ENCODE measurements at places on chromosomes 4 and X.

DNA sequence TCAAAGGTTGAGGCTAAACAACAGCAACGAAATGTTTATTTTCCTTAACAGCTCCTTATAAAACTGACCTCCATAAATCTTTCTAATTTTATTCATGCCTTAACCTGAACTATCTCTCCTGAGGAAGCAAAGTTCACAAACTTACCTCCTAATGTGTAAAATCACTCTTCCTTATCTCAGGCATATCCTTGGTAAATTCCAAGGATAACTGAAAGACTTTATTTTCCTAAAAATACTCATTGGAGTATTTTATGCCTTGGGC, 197.4 kb downstream of the NWD2 start:
- no peak for DNase-seq

- DNase-seq = no peak
Measured at GRCh38 chr4:26289401-26289800, 31.4 kb upstream of the RBPJ start.

DNA sequence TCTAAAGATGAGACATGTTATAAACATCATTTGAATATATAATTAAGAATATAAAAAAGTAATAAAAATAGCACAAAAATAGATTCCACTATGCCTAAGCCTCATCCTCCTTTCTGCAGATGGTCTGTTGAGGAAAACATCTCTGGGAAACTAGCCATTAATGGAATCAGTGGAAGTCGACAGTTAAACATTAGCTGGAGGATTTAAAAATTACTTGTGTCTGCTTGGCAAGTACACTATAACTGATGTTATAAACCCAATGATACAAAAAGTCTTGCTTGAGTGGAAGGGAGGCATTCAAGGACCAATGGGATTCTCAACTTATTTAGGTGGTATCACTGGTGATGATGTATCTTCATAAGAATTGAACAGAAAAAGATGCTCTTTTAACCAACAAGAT, 1598.3 kb downstream of the PCDH18 start:
- no peak for DNase-seq

- DNase-seq = no peak
Measured at GRCh38 chrX:49308604-49309269, 5.3 kb downstream of the GAGE10 start.

GRCh38 chrX:136397001-136397400, 90.7 kb upstream of the BRS3 start:
- no peak for DNase-seq

DNA sequence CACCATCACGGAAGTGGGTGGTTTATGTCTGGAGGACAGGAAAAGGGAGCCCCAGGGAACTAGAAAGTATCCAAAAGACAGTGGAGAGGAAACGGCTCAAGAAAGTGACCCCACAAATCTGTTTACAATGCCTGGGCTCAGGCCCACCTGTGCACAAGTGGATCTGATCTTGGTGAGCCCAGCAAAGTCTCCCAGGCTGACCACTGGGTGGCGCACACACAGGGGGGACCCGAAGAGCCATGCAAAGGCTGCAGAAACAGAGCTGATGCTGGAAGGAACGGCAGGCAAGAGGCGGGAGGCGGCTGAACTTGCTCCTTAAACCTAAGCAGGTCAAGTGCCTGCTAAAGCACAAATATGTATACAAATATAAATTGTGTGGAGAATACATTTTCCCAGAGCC, 9.6 kb downstream of the HAUS7 start:
- DNase-seq = no peak

DNA sequence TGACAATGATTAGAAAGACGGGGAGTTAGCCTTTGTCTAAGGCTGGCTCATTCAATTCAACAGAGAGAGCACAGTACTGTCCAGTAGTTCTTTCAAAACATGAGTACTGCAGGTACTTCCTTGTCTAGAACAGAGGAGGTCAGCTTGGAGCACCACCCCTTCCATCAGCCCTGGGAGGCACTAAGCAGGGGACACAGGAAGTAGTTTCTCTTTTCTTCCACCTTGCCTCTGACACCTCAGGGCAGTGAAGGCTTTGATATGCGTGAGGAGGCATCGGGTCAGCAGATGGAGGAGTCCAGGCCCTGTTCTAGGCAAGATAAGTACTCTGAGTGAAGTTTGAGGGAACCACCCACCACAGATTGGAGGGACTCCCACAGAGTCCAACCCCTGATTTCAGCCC, 33.1 kb downstream of the MAGEB10 start:
- DNase-seq = no peak

DNA sequence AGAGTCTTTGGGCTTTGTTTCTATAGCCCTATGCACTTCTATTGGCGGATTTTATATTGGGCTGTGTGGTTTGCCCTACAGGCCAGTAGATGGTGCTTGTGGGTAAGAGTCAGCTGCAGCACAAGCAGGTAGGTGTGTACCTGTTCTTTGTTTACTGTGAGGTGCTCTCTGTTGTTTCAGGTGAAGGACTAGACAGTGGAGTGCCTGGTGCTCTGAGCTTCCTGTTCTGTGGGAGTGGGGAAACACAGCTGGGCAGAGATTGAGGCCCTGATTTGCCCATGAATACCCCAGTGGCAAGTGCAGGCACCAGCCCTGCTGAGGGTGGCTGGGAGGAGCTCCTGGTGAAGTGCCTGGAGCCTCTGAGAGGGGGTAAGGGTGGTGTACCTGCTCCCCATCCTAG, 26.3 kb upstream of the UCP1 start:
- no peak for DNase-seq

- DNase-seq = no peak
Measured at GRCh38 chr4:132866616-132867015, 282.5 kb upstream of the PCDH10 start.

DNA sequence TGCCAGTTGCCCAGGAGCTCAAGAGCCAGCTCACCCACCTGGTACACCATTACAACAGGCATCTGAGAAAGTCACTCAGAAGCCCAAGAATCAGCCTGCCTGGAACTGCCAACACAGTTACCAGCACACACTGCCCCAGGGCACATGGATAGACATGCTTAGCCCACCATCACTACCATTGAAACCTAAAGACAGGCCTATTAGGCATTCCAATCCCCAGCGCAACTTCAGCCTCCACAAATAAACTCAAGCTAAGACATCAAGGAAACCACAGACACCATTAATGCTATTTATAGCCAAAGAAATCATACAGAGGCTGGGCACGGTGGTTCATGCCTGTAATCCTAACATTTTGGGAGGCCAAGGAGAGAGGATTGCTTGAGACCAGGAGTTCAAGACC, 42.3 kb downstream of the ATRX start:
- no peak for DNase-seq

DNA sequence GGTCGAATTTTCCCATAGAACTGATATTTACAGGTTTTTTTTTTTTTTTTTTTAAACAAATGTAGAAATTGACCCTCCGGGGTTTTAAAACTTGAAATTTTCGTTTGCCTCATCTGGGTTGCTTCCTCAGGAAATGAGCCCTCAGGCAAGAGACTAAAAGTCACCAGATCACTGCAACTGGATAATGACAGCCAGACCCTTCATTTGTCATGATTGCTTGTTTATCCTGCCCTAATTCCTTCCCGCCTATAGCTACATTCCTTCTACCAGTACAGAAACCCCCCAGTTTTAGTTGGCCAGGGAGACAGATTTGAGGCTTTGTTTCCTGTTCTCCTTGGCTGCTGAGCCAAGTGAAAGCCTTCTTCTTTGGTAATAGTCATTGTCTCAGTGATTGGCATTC, 44.0 kb upstream of the IGFBP7 start:
- no peak for DNase-seq

- no peak for DNase-seq
Measured at GRCh38 chr4:3358656-3359055, 65.8 kb downstream of the RGS12 start.

GRCh38 chr4:133972586-133972985, 229.0 kb downstream of the PABPC4L start:
- no peak for DNase-seq

DNA sequence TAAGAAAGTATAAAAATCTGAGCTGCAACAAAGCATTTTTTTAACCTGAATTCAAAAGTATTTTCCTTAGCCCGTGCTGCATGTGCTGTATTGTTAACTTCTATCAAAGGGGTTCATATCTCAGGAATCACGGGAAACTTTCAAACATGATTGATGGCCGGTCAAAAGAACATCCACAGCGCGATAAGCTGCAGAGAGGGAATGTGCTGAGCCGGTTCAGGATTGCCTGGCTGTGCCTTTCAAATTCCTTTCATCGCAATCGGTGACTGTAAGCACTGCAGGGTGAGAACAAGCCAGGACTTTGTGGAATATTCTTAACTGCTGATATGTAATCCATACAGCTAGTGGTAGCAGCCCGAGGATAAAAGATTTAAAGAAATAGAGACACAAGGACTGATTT, 210.9 kb upstream of the NOCT start:
- no peak for DNase-seq

DNA sequence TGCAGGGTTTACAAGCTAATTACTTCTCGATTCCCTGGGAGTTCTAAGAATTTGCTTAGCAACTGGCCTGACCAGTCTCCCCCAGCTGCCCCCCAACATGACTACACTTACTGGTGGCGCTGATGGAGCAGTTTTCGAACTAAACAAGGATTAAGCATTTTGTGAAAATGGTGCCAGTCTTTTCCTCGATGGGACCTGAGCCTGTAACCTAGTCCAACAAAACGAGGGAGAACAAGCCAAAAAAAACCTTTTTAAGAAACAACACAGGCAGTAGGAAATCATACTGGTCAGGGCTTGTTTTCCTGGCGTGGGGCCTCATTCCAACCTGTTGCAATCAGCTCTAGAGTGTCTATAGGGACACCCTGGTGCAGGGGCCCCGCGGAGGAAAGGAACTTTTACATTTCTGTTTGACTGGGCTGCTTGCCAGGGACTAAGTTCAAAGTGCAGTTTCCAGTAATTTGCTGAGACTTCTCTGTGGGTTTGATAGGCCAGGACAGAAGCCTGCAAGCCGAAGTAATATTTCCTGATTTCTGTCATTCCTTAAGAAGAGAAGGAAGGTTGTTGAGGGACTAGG, 158.7 kb downstream of the SPRY1 start:
- DNase-seq = peak; percentile 91

DNA sequence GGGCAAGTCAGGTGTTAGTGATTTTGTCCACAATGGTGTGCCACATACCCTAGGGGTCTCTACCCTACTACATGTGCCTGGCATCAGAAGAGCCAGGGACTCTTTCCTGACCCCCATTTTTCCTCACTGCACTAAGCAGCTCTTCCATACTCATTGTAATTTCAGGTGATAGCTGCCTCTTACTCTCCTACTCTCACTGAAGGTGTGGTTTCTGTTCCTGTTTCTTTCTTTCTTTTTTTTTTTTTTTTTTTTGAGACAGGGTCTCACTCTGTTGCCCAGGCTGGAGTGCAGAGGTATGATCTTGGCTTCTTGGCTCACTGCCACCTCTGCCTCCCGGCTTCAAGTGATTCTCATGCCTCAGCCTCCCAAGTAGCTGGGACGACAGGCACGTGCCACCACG, 164.9 kb upstream of the USP9X start:
- DNase-seq = no peak

GRCh38 chr4:91448668-91449330, 855.0 kb upstream of the GRID2 start:
- DNase-seq = no peak

- peak; percentile 85 for DNase-seq
Measured at GRCh38 chr4:102439236-102439614, 61.9 kb upstream of the NFKB1 start.

DNA sequence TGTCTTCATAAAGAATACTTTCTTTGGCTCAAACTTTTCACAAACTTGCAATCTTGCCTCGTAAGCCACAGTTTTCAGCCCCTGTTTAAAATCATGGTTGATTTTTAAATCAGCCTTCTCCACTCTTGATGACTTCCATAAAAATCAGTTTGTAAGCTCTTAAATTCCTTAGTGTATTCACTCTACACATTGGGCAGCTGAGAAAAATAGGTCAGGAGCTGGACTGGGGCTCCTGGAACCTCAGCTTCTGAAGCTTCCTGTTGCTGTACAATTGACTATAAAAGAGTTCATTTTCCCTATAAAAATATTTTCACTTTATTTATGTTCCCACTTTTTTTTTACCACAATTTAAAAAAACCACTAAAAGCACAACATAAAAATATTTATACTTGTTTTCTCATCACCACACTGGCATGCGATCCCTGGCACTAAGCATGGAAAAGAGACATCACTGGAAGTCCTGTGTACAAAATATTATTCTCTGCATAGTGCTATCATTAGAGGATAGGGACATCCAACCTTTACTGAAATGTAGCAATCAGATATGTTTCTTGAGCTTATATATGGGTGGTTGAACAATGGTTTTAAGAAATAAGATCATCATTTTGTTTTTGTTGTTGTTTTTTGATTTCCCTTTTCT, 345.7 kb downstream of the FBXO8 start:
- DNase-seq = no peak

GRCh38 chr4:188960411-188961093, 821.3 kb downstream of the TRIML1 start:
- DNase-seq = no peak

GRCh38 chr4:185339941-185340340, 55.8 kb downstream of the LRP2BP start:
- DNase-seq = no peak

DNA sequence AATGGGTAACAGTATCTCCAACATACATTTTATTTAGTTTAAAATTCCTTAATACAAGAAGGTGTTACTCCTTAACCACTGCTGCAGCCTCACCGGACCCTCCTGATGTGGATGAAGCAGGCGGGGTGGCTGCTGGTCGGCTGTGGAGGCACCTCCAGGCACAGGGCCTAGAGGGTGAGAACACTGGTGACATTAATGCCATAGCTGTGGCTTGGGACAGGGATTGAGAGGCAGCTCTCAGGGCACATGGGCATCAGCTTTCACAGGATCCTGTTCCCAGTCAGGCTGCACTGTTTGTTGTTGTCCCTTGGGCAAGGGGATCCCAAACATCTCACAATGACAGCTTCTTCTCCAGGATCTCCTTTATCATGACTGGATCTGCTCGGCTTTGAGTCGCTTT, 90.0 kb downstream of the GATB start:
- no peak for DNase-seq

DNA sequence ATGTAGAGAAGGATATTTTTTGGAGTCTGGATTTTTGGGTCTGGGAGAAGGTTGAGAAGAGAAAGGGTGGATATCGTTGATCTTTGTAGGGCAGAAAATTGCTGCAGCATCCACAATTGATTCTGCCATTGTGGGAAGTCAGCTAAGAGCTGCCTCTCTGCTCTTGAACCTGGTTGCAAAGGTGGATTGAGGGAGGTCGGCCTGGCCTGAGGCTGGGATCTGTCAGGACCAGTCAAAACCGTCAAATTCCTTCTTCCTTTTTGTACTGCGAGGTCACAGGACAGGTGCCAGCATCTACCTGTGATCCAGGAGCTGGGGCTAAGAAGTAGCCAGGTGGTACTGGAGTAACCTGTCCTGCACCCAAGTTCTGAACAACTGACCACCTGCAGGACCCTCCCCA, 93.7 kb downstream of the SHOX start:
- no peak for DNase-seq

Data from stromal cell of bone marrow (primary cell).